AG09319 (cell line): ENCODE measurements at places on chromosomes 2 and 18.
A peak's percentile ranks its signal among the peaks of the same experiment; 100 is the strongest.

DNA sequence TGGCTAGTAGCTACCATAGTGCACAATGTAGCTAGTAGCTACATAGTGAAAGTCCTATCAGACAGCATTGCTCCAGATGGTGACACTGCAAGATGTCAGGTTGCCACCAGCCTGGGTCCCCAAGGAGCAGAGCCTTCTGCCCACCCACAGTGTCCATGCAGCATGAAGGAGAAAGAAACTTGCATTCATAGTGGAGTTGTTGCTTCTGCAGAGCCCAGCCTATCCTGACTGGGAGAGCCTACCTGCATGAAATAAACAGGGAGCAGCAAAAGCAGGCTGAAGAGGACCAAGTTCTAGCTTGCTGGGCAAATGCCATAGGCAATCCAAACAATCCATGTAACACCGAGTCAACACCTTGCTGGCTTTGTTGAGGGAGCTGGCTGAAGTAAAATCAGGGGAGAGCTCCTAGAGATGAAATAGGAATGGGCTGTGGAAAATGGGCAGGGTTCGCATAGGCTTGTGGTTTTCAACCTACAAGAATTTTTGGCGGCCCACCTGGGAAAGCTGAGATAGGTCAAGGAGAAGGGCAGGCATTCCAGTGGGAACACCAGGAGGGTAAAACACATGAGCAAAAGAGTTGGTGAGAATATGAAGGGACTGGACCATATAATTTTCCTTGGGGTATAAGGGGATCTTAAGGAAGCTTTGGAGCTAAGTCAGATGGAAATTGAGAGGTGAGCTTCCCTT lies 195.8 kb downstream of the CYP26B1 start:
- DNase-seq, result no peak

DNA sequence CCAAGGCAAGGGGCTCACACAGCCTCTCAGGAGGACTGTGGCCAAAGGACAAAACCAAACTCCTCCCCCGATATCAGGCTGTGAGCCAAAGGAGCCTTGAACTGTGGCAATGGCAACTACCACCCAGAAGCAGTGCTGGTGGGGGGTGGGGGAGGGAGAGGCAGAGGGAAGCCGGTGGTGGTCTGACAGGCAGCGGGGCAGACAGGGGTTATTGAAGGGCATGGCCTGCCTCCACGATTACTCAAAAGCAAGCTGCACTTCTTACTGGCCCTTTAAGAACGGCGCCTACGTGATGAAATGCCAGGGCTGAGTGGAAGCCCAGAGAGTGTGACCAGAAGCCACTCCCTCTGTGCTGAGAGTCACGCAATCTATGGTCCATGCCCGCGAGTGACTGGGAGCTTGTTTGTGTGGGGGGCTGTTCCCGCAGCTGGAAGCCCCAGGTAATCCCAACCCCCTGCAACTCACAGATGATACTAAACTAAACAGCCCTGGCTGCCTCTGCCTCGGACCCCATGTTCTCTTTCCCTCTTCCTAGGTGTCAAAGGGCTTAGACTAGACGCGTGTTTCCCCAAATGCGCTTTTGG lies 128.2 kb upstream of the CXCR4 start:
- DNase-seq, result no peak

- no peak for DNase-seq
Measured at GRCh38 chr2:13018490-13018889, 301.8 kb downstream of the TRIB2 start.

GRCh38 chr18:35941299-35941698 lies 31.2 kb upstream of the RMP24 start:
- DNase-seq, result no peak

DNA sequence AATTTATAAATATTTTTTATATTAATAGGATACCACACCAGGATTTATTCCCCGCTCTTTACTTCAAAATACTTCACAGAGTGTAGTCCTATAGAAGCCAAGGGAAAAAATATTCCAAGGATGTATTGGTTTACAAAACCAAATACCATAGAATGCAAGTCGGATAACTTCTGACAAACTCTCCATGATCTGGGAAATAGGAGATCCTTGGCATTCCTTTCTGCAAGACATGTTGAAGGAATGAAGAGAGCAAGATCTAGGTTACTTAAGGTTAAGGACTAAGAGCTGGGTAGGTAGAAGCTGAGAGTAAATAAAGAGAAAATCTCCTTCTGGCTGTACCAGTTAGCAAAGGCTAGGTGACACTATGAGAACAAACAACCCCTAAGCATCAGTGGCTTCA lies 141.2 kb downstream of the LRATD1 start:
- no peak for DNase-seq

DNA sequence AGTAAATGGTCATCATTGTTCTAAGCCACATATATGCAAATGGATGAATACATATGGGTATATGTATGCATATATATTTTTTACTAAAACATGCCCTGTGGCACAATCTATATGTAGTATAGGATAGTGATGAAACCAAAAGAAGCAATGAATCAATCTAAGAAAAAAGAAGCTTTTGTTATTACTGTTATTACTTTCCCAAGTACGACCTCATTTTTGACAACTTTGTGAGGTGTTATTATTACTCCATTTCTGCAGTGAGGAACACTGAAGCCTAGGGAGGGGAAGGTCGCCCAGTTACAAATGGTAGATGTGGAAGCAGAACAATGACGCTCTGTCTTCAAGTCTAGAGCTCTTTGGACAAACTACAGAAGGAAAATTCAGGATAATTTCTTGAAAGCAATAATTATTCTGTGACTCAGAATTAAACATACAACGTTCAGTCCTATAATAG lies 38.3 kb downstream of the STAT4 start:
- DNase-seq, result no peak

DNA sequence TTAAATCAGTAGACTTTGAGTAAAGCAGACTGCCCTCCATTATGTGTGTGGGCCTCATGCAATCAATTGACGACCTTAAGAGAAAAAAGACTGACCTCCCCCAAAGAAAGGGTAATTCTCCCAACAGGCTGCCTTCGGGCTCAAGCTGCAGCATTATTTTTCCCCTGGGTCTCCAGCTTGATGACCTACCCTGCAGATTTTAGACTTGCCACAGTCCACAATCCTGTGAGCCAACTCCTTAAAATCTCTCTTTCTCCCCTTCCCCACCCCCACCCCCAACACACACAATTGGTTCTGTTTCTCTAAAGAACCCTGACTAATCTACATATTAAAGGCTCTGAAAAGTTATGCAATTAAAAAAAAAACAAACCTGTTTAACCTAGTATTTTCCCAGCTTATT lies 89.4 kb downstream of the RNF152 start:
- DNase-seq, result no peak

DNA sequence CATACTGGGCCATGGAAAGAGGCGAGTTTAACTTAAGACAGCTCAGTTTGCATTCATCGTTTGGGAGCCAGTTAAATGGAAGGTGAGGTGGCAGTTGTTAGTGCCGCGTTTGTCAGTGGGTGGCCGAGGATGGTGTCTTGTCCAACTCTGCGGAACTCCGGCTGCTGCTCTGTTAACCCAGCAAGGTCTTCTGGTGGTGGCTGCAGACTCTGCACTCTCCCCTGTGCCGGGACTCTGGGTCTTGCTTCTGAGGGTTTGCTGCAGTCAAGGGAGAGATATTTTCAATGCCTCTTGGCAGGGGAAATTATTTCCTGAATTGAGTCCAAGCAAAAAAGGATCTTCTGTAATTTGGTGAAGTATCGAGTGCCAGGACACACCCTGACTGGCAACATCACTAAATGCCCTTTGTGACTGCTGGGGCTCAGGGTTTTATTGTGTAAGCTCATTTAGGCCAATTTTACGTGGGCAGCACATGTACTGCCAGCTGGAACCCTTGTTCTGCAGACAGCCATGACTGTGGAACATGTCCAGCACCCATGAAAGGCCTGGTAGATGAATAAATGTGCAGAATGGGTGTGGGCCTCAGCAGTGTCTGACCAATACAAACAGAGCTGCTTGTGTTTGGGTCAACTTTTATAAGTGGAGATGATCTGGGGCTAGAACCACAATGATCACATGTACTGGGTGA lies 58.1 kb downstream of the IL1R2 start:
- no peak for DNase-seq

- no peak for DNase-seq
Measured at GRCh38 chr18:64401268-64402060, 252.6 kb upstream of the LINC00305 start.

DNA sequence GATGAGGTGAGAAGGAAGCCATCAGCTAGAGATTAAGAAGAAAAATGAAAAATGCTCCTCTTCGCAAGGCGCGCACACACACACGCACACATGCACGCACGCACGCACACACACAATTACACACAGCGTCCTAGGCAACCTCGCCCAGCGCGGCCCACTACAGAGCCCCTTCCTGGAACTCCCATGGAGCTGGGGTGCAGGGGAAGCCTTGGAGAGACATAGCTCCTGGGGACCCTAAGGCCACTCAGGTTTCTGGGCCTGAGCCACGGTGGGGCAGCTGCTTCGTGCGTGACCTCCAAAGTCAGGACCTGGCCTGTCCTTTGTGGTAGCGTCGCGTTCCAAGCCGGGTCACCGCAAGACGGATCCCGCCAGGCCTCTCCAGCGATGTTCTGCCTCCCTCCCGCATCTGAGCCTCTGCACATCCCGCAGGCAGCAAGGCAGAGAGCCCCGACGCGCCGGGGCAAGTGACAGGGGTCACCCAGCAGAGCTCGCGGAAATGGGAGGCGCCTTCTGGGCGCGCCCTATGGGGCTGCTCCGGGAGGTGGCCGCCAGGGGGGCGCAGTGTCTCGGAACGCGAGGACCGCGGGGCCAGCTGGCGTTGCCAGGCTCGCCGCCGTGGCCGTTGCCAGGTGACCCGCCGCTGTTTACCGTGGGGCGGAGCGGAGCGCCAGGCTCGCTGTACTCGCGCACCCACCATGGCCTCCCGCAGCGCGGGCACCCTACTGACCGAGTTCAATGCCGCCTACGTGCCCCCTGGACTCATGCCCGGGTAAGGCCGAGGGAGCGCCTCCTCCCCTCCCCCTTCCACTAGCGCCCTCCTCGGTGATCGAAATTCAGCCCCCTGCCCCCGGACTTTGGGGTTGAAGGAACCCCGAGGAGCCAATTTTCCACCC lies 79.0 kb downstream of the CIB4 start:
- DNase-seq, result no peak

- no peak for DNase-seq
Measured at GRCh38 chr2:180017784-180018183, 10.7 kb upstream of the CWC22 start.

DNA sequence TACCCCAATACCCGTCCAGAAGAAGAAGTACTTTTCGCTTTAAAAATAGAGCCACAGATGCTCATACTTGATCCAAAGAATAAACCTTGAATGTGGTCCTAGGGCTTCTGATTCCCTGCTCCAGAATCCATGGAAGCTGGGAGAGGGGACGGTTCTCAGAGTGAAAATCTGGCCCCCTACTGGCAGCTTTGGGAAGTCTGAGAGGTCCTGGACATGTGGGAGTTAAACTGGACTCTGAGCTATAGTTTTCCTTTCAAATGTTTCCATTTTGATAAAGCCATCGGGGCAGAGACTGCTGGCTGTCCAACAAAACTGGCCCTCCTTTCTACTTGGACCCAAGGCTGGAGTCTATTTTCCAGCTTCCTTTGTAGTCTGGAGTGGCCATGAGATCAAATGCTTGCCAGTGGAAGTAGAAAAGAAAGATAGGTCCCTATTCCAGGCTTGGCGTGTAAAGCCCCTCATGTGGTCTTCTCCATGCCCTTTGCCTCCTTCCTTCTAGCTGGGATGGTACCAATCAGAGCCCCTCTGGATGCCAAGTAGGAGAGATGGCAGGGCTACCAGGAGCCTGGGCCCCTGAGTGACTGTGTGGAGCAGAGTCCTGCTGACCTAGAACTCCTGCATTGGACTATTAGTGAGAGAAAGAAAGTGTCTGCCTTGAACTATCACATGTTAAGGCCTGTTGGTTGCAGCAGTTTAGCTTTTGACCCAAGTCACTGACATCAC lies 37.7 kb upstream of the TBC1D8 start:
- no peak for DNase-seq

- peak; percentile 12 for DNase-seq
Measured at GRCh38 chr18:3869848-3870247, 419.9 kb downstream of the TGIF1 start.

DNA sequence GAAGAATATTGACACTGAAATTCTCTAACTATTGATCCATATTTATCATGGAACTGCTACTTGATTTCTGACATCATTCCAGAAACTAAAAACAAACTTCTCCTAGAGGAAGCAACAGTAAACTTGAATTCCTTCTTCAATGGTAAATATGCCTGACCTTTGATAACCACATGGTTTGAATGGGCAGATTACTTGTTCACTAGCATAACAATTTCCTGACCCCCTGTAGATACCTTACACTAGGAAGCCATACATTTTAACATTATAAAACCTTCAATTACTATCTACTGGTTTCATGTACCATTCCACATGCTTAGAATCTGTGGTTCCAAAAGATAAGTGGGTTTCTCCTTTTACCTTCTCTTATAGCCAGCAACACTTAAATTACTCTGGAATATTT lies 36.5 kb upstream of the DSG1 start:
- DNase-seq, result no peak

DNA sequence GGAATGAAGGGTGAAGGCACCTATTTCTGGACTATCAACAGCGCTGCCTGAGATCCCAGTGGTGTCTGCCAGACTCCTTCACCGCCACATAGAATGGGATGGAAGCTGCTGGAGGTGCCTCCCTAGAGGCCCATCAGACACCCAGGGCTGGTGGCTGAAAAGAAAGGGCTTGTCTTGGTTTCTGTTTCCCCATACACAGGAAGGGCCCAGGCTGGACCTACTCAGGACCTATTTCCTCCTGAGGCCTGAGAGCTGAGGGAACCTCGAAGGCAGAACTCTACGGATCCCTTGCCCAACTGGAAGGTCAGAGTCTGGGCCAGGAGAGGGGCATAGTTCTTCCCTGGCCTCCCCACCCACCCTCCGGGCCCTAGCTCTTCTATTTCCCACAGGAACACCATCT lies 2.9 kb upstream of the CLEC4F start:
- no peak for DNase-seq

DNA sequence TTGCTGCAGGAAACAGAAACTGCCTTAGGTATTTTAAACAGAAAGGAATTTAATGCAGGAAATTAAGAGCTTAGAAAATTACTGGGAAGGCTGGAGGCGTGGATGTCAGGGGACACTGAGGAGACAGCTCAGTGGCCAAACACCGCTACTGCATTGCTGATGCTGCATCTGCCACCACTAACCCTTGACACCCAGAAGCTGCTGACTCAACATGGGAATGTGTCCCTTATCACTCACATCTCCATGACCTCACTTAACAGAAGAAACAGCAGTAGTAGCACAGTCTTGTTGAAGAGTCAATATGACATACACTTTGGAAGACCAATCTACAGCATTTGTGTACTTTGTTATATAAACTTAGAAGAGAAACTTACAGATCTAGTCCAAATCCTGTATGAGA lies 906.1 kb downstream of the SLC4A3 start:
- DNase-seq, result no peak

- DNase-seq, result no peak
Measured at GRCh38 chr2:12326449-12327190, 390.1 kb upstream of the TRIB2 start.
